ENCODE measurements at places on chromosomes 3 and 15.

GRCh38 chr15:98823012-98823458 lies 174.7 kb downstream of the IGF1R start:
- no peak for DNase-seq

GRCh38 chr15:45371546-45371945 lies 6.8 kb downstream of the GATM start:
- DNase-seq, result no peak

DNA sequence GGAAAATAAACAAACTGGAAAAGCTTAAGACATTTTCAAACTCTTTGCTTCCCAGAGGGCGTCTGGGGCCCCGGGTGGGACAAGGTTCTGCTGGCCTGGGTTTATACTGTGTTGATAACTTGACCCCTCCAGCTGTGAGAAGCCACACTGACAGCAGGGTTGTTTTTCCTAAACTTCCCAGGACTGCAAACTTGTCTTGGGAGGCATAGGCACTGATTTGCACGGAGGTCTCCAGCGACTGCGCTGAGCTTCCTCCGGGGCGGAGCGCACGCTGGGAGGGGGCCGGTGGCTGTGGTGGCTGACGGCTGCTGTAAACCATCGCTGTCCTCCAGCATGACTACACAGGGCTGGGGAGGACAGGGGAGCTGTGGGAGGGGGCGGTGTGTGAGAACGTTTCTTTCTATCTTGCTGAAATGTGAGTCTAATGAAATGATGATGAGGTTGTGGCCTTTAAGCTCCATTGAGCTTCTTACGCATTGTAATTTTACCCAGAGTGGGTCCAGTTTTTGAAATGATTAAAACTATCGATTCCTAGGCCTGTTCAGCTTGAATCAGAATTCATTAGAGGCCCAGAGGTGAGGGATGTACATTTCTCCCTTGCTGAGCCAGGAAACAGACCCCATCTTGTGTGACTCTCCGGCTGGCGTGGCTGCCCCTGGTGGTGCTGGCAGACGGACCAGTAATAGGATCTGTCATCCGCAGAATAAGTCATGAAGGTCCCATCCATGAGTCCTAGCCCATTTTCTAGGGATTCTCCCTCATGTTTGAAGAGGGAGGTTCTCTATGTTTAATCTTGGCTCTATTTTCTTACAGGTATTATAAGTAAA lies 40.5 kb upstream of the VPS8 start:
- DNase-seq, result no peak

DNA sequence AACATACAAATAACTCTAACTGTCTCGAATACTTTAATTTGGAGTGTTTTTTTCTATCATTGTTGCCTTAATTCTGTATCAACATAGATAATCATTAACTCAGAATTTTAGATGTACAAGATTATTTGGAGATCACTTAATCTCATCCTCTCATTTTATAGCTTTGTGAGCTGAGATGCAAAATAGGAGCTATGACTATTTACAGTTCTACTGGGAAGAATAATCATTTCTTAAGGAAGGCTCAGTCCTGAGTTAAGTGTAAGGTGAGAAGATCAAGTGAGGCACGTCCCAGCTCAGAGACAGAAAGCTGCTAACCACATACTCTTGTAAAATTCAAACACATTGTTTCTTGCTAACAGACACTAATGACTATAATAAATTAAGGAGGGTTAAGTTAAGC lies 66.2 kb downstream of the CCDC54 start:
- no peak for DNase-seq

DNA sequence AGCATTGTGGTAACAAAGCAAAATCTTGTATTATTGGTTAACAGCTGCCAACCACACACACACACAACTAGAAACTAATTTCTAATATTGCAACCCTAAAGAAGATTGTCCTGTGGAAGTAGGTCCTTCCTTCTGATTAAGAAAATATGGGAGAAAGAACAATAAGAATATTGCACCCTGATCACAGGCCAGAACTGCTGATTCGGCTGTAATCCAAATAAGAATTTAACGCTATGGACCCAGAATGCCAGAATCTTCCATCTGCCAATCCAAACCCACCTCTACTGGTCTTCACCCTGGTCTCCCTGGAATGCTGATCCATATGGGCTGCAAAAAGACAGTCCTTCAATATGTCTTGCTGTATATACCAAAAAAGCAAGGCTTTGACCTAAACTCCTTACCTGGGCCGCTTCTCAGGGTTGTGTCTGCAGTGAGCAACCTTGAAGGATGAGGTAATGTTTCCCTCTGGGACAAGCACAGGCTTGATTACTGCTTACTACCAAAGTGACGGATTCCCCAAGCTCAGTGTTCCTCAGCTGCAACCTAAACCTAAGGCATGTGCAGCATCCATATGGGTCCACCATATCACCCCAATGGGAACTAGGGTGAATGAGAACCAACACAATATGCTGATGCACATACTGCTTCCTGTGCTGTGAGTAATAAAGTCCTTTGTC lies 8.0 kb downstream of the CCDC14 start:
- no peak for DNase-seq

DNA sequence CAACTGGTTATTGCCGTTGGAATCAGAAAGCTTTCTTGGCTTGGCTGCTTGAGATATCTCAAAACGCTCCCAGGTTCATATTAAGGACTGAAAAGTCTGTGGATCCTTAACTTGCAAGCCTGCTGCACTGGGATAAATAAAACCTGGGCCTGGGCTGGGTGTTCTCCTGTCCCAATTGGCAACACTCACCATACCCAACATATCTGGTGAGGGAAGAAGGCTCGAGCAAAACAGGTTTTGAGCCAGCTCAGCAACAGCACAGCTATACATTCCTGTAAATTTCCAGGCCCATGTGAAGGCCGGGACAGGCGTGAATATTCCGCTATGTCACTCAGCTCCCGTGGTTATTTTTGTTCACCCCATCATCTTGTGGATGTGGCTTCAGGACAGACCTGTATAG lies 169.0 kb upstream of the BCL6 start:
- DNase-seq, result no peak

DNA sequence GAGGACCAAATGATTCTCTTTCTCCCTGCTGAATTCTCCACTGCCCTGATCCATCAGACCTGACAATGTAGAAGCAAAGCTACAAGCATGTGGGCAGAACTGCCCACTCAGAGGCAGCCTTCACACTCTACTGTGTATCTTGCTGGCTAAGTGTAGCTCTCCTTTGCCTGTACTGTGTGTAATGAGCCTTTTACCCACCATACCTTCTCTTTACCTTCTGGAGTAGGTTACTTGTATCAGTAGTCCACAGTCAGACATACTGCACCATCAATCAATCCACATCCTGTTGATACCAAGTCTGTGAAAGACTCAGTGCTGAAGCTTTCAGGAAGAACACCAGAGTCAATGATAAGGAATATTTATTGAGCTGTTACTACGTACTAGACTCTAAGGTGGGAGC lies 440.7 kb upstream of the ARHGEF26 start:
- no peak for DNase-seq

GRCh38 chr15:66838671-66839239 lies 136.7 kb downstream of the SMAD6 start:
- DNase-seq, result no peak

DNA sequence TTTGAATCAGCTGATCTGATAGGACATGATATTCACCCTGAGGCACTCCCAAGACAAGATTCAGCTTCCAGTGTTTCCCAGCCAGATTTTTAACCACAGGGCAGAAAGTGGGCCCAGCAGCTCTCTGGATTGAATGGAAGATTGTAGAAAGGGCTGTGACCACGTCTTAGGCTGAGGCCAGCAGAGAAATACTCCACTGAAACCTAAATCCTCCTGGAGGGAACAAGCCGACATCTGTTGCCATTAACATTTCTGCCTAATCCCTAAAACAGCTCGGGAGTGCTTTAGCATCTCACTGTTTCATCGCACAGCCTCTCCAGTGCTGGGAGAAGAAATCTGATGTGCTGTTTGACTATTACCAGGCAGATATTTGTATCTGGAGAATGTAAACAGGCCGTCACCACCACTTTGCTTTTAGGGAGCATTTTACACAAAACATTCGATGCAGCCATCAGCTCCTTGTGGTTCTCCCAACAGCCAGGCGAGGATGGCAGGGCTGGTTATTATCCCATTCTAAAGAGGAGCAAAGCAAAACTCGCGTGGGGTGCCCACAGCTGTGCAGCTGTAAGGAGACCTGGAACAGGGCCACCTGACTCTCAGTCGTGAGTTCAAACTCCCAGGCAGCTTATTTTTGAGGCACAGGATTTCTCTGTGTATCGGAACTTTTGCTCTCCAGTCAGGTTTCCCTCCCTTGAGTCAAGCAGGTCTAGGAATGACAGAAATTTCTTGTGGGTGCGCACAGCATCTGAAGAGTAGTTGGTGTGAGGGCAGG lies 117.4 kb downstream of the LIPC start:
- peak; percentile 33 for DNase-seq

DNA sequence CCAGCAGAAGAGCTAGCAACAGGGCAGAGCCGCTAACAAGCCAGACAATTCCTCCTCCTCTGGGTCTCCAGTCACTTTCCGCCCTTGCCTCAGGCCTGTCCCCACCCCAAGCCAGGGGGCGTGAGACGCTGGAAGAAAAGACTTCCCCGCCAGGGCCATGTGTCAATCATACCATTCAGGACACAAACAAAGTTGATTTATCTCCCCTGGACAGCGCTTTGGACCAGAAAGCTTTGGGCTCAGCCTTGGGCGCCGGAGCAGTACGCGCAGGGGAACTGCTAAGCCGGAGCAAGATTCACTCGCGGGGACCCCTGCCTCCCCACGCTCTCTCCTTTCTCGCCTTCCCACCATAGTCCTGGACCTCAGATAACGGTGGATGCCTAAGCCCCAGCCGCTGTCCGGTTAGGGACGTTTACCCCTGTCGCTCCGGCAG lies 479 bp downstream of the LRRC2 start:
- no peak for DNase-seq

GRCh38 chr3:129606636-129607390 lies at the start of gene PLXND1:
Gene PLXND1 (minus strand): TSS chr3:129606676. CDS start chr3:129606639, 37 bp downstream.
- no peak for DNase-seq

DNA sequence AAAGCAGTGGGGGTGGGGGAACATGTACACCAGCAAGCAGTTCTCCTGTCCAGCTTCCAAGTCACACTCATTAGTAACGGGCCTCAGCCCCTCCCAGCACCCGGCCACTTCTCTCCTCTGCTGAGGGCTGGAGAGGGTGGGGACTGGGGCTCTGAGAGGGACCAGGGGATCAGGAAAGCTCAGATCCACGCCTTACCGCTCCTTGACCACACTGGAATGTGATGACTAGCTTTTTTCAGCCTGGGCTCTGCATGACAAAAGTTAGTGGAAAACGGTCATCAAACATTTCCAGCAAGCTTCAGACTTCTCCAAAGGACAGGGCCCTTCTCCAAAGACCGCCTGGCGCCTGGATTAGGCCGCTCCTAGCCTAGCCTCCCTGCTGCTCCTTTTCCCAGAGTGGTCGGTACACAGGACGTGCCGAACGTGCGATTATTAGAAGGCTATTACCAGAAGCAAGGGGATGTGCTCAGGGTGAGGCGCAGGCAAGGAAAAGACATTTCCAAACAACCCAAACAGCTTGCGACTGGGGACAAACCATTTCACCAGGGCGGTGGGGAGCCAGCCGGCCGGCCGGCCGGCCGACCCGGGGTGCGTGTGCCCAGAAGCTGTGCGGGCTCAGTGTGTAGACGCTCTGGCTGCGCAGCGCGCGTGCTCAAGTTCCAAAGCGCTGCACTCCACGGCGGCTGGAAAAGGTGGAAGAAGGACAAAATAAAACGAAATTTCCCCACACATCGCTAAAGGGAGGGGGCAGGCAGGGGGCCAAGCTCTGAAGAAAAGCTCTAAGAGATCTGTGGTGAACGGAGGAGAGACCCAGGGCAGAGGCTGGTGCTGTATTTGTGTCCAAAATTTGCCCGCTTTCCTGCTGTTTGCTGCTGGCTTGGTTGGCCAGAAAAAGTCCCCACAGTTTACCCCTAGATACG lies 51.0 kb upstream of the SSR3 start:
- DNase-seq, result no peak

GRCh38 chr3:32153414-32154204 lies 47.2 kb downstream of the GPD1L start:
- DNase-seq, result no peak
